ENCODE measurements at places on chromosomes 13 and 19. TPM values are rescaled to one million over a fixed set of nuclear protein-coding genes. Genes with fewer than 3 reads are reported as not detected.

The ZNF729 gene
- not detected for total RNA-seq

The KLF12 gene
- total RNA-seq, result 0.60 TPM

The KLF2 gene
- total RNA-seq, result 13.3 TPM

The PCSK4 gene
- total RNA-seq, result 0.94 TPM

The SIGLEC5 gene
- total RNA-seq, result 0.27 TPM

The ARL11 gene
- total RNA-seq, result 0.89 TPM

The OSCAR gene
- not detected for total RNA-seq

The CBARP gene
- 3.1 TPM for total RNA-seq

The DZIP1 gene
- total RNA-seq, result 3.9 TPM

The C19orf67 gene
- not detected for total RNA-seq

The LHB gene
- total RNA-seq, result not detected

The KLK8 gene
- total RNA-seq, result not detected

The FFAR3 gene
- total RNA-seq, result not detected

The SHFL gene
- 32.0 TPM for total RNA-seq

The ATP4B gene
- total RNA-seq, result not detected

The SUGP2 gene
- 18.3 TPM for total RNA-seq

The NRTN gene
- total RNA-seq, result not detected

The CCDC8 gene
- 0.60 TPM for total RNA-seq

The FUT2 gene
- not detected for total RNA-seq

The TMEM145 gene
- total RNA-seq, result not detected

The UHRF1 gene
- total RNA-seq, result 47.1 TPM

The ZNF544 gene
- 36.4 TPM for total RNA-seq

The CCDC169 gene
- 0.79 TPM for total RNA-seq

The MYBPC2 gene
- not detected for total RNA-seq

The ZNF320 gene
- total RNA-seq, result 9.0 TPM

The TPRX1 gene
- not detected for total RNA-seq

The OR7A5 gene
- not detected for total RNA-seq

The FUT3 gene
- not detected for total RNA-seq

The TSHZ3 gene
- total RNA-seq, result 4.3 TPM

The SERPINE3 gene
- not detected for total RNA-seq

The TRPC4 gene
- total RNA-seq, result 0.49 TPM

The SIGLECL1 gene
- not detected for total RNA-seq

The KLK1 gene
- not detected for total RNA-seq

The NLRP4 gene
- not detected for total RNA-seq

The ZNF616 gene
- total RNA-seq, result 4.7 TPM

The KIR3DL1 gene
- total RNA-seq, result not detected

The DIS3 gene
- 33.0 TPM for total RNA-seq

The LILRB2 gene
- not detected for total RNA-seq

Data from mammary microvascular endothelial cell (primary cell).